Hepatocyte (in vitro differentiated cells): ENCODE measurements at places on chromosomes 7 and 10. TPM values are rescaled to one million over a fixed set of nuclear protein-coding genes. Genes with fewer than 3 reads are reported as not detected.

TLL2 gene
- polyA plus RNA-seq, result 0.15 and 0.76 TPM in 2 replicates

HOXA9 gene
- polyA plus RNA-seq, result 3.5 and 4.4 TPM in 2 replicates

MYOZ1 gene
- 0.44 and 1.3 TPM in 2 replicates for polyA plus RNA-seq

ATOH7 gene
- polyA plus RNA-seq, result not detected in 2 replicates

ZNF3 gene
- polyA plus RNA-seq, result 20.7 and 28.3 TPM in 2 replicates

MYO1G gene
- polyA plus RNA-seq, result 0.10 TPM in 1 of 2 replicates, not detected in the other

FAS gene
- polyA plus RNA-seq, result 7.3 and 8.0 TPM in 2 replicates

NACAD gene
- polyA plus RNA-seq, result 2.0 and 3.9 TPM in 2 replicates

SPDYE9 gene
- polyA plus RNA-seq, result 0.19 and 0.38 TPM in 2 replicates

PDZD7 gene
- polyA plus RNA-seq, result 8.4 and 10.5 TPM in 2 replicates

MINDY4 gene
- polyA plus RNA-seq, result 4.4 and 5.2 TPM in 2 replicates

SLC25A13 gene
- polyA plus RNA-seq, result 28.2 and 37.5 TPM in 2 replicates

SNX13 gene
- polyA plus RNA-seq, result 17.2 and 17.4 TPM in 2 replicates

OPTN gene
- 79.4 and 84.6 TPM in 2 replicates for polyA plus RNA-seq

SYPL1 gene
- 96.9 and 110 TPM in 2 replicates for polyA plus RNA-seq

PON3 gene
- polyA plus RNA-seq, result 0.45 and 0.89 TPM in 2 replicates

ITPRIP gene
- 7.9 and 9.0 TPM in 2 replicates for polyA plus RNA-seq

OR6V1 gene
- 0.34 TPM in 1 of 2 replicates, not detected in the other for polyA plus RNA-seq

EN2 gene
- polyA plus RNA-seq, result 0.17 and 0.24 TPM in 2 replicates
